Activated naive CD4-positive, alpha-beta T cell treated with Interleukin-2 at 50 U/mL for 16 hours (primary cell): ENCODE measurements at places on chromosomes 5 and 9.

GRCh38 chr9:128788445-128788844 lies 1.4 kb downstream of the TBC1D13 start:
- no peak for DNase-seq

GRCh38 chr5:165086465-165086864 lies 1581.0 kb downstream of the MAT2B start:
- no peak for DNase-seq

GRCh38 chr9:125258832-125259534 lies 2.6 kb upstream of the GAPVD1 start:
- DNase-seq: no peak

DNA sequence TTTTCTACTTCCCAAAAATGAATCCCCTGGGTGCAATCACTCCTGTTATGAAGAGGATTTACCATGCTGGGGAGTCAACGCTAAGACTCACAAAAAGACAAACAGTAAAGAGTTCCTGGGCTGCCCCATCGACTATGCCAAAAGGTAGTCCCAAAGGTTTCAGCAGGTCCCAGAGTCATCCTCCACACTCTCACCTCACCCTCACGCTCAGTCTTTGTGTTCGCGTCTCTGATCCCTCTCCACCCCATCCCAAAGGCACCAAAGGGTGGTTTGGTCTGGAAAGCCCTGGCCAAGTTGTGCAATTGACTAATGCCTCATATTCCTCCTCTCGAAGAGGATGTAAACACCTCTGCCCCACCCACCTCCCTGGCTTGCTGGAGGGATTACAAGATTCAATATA lies 240.2 kb upstream of the NFIL3 start:
- no peak for DNase-seq

- no peak for DNase-seq
Observed at GRCh38 chr9:105296877-105297287, 52.4 kb downstream of the SLC44A1 start.

- DNase-seq: no peak
Observed at GRCh38 chr5:109519416-109519815, 109.6 kb upstream of the PJA2 start.

- peak; percentile 54 for DNase-seq
Observed at GRCh38 chr5:80246995-80247729, 8.7 kb downstream of the SERINC5 start.

GRCh38 chr9:125493384-125493783 lies 213.6 kb downstream of the MAPKAP1 start:
- DNase-seq: no peak

- DNase-seq: no peak
Observed at GRCh38 chr5:54526604-54527288, 9.2 kb downstream of the SNX18 start.

DNA sequence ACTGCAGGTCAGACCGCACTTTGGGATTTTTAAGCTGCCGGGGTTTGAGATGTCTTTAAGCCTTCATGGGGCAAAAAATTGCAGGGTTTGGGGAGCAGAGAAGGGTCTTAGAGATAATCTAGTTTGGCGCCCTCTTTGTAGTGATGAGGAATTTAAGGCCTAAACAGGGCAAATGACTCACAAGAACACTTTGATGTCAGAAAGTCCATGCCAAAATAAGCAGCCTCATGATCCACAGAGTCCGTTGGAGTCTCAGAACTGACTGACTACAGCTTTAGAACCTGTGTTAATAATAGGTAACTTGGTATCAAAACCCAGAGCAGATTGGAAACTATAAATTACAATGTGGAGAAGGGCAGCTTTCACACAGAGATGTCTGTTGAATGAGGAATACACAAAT lies 35.9 kb upstream of the PTGS1 start:
- DNase-seq: no peak
